ENCODE measurements at places on chromosomes 7 and 10.

DNA sequence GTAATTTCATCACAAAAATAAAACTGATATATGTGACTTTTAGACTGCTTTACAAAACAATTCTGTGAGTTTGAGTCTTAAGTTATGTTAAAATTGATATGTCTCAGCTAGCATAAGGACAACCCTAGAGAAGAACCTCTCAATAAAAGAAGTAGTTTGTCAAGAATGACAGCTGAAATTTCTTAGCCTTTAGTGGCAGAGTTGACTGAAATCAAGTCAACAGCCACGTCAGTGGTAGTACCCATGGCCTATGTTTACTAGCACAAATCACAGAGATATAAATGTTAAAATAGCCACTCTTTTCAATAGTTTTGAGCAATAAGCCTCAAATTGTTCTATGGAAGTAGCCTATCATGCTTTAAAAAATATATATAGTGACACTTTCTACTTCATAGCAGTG lies 138.9 kb upstream of the FERD3L start:
- DNase-seq: no peak

GRCh38 chr7:76077435-76077834 lies 29.5 kb downstream of the MDH2 start:
- DNase-seq: no peak

DNA sequence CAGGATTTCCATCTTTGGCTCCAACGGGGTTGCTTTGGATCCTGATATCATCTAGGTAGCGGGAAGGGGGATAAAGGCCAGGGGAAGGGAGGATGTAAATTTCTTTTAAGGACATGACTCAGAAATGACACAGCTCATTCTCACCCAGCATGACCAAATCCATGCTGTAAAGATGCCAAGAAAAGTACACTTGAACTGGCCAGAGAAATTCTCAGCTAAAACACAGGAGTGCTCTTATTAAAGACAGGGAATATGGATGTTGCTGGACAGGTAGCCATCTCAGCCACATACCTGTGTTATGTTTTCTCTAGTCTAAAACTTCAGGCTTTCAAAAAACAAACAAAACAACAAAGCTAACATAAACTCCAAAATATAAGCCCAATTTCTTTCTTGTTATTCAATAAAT lies 68.3 kb downstream of the NAMPT start:
- no peak for DNase-seq

- no peak for DNase-seq
Observed at GRCh38 chr10:527416-527815, 162.1 kb downstream of the DIP2C start.

GRCh38 chr7:99579281-99579955 lies 18.6 kb upstream of the TMEM225B start:
- DNase-seq: no peak

GRCh38 chr10:79003183-79004100 lies 65.3 kb upstream of the ZMIZ1 start:
- DNase-seq: no peak

DNA sequence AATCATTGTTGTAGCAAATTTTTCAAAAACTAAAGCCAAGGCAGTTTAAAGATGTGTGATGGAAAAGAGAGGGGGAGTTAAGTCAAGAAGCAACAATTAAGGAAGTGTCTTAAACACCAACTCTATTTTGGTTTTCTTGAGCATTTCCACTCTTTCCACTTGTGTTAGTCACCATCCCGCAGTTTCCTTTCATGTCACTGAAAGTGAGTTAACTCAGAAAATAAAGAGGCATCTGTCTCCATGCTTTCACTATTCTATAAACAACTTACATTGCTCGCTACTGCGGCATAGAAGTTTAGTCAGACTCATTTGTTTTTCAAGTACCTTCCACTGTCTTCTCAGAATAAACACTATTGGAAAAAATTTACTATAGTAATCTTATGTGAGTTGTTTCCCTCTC lies 284.9 kb upstream of the SEMA3D start:
- no peak for DNase-seq

GRCh38 chr10:70585578-70586169 lies 16.9 kb downstream of the PRF1 start:
- DNase-seq: no peak

GRCh38 chr10:29826221-29826620 lies 191.4 kb upstream of the SVIL start:
- no peak for DNase-seq

GRCh38 chr7:156827587-156828203 lies 65.3 kb downstream of the LMBR1 start:
- no peak for DNase-seq

DNA sequence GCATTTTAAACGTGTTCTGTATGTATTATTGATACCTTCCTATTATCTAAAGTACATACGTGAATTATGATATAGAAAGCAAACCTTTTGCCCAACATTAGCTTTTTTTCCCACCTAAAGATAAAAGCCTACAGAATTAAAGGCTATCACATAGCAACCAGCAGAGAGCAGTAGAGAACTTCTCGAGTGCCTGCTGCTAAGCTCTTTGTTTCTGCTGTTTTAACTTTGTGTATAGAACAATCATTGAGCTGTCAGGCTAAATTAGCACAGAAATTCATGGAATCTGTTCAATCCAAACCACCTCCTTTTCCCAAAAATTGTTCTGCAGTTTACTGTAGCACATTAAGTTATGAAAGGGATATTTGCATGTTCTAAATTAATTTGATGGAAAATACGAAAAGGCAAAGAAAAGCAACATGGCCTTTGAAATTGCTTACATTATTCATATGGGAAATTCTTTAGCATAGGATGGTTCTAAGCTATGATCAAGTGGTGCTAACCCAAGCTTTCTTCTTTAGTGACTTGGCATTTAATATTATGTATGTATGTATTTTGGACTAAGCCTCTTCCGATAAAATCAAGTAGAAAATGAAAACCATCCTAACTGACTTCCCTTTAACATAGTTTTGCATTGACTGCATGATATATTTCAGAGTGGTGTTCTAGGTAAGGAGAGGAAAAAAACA lies 1288.5 kb downstream of the GATA3 start:
- no peak for DNase-seq

GRCh38 chr7:119572132-119572531 lies 700.8 kb upstream of the KCND2 start:
- DNase-seq: no peak

DNA sequence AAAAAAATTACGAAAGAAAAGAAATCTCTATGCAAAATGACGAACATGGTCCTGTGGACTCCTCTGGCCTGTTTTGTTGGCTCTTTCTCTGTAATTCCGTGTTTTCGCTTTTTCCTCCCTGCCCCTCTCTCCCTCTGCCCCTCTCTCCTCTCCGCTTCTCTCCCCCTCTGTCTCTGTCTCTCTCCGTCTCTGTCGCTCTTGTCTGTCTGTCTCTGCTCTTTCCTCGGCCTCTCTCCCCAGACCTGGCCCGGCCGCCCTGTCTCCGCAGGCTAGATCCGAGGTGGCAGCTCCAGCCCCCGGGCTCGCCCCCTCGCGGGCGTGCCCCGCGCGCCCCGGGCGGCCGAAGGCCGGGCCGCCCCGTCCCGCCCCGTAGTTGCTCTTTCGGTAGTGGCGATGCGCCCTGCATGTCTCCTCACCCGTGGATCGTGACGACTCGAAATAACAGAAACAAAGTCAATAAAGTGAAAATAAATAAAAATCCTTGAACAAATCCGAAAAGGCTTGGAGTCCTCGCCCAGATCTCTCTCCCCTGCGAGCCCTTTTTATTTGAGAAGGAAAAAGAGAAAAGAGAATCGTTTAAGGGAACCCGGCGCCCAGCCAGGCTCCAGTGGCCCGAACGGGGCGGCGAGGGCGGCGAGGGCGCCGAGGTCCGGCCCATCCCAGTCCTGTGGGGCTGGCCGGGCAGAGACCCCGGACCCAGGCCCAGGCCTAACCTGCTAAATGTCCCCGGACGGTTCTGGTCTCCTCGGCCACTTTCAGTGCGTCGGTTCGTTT lies 83.5 kb upstream of the SLF2 start:
- no peak for DNase-seq

- DNase-seq: no peak
Observed at GRCh38 chr7:134942690-134943466, 43.4 kb upstream of the AGBL3 start.

DNA sequence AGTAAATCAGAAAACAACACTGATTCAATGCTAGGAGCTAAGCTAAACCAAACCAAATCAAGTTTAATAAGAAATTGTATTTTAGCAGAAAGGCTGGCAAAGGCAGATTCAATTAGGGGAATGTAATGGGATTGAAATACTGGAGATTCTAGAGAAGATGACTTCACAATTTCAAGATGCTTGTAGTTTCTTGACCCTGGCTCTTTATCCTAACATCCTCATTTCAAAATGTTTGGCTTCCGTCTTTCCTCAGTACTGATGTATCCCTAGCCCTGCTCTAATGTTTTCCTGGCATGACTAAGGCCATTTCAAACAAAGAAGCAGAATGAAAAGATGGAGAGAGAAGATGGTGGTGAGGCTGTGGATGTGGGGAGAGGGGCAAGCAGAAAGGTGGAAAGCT lies 2.7 kb upstream of the JCAD start:
- DNase-seq: no peak

DNA sequence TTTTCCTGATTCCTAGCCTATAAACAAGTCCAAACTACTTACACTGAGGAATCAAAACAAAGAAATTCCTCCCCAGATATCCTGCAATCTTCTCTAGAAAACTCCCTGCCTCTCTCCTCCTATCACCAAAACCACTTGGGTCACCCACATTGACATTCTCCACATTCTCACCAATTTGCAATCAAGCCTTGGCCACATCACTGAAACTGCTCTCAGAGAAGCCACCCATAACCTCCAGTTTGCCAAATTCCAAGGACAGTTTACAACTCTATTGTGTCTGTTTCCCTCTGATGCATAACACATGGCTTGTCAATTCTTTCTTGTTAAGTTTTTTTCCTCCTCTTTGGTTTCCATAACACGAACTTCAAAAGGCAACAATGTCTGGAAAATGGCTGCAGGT lies 233.5 kb downstream of the XPNPEP1 start:
- DNase-seq: no peak

- DNase-seq: no peak
Observed at GRCh38 chr10:73110345-73110849, at the start of gene NUDT13. TSS of gene NUDT13 (plus strand) at chr10:73110455. CDS start at chr10:73114366, 3,911 bp downstream.

GRCh38 chr7:5428478-5429252 lies 5.0 kb upstream of the TNRC18 start:
- no peak for DNase-seq

GRCh38 chr7:129431911-129432643 lies 2.2 kb upstream of the STRIP2 start:
- DNase-seq: no peak

DNA sequence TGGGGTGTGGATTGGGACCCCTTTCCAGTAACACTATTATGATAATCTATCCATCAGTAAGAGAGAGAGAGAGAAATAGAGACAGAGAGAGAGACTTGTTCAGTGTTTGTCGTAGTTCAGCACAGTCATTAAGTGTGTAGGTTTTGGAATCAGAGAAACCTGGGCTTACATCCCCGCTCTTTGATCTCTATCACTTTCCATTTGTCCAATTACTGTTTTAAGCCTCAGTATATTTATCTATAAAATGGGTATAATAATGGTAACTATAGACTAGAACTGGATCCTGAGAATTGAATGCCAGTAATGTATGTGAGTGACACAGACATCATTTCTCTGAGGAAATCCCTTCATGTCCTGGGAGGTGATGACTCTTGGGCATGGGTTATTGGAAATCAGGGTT lies 460.5 kb downstream of the PLXNA4 start:
- DNase-seq: no peak

DNA sequence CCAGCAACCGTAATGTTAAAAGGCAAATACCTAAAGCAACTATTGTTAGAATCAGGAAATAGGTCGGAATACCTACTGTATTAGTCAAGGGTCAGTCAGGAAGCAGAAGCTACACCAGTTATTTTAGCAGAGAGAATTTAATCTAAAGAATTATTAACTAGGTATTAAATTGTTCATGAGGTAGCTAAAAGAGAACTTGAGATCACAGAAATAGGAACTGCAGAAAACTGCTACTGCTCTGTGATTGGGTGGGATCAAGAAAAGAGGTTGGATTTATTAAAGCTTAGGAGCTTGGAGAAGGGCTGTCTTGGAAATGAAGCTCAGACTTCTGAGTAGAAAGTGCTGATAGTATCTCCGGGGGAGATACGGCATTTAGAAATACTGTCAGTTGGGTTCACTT lies 20.0 kb upstream of the ZNF438 start:
- DNase-seq: no peak

GRCh38 chr10:127506094-127506493 lies 43.0 kb upstream of the NPS start:
- DNase-seq: no peak

GRCh38 chr7:151167197-151167961 lies at the start of gene GBX1:
TSS of gene GBX1 (minus strand) at chr7:151167694. CDS start at chr7:151167548, 146 bp downstream.
- DNase-seq: no peak

- DNase-seq: no peak
Observed at GRCh38 chr7:130063036-130063435, 7.3 kb upstream of the KLHDC10 start.

DNA sequence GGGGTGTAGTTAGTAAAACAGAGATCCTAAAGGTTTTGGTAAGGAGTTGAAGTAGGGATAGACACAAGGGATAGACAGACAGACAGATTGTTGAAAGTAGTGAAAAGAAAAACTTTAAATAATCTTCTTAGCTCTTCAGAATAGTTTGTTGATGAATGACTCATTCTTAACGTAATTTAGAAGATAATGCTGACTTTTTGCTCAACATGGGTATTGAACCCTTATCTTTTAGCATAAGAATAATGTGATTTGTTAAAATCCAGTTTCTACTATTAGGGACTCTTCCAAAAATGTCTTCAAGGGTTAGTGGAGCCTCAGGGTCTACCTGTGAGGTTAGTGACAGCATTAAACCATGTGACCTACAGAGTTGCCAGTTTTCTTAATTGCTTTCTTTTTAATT lies 411.2 kb downstream of the ETV1 start:
- no peak for DNase-seq

DNA sequence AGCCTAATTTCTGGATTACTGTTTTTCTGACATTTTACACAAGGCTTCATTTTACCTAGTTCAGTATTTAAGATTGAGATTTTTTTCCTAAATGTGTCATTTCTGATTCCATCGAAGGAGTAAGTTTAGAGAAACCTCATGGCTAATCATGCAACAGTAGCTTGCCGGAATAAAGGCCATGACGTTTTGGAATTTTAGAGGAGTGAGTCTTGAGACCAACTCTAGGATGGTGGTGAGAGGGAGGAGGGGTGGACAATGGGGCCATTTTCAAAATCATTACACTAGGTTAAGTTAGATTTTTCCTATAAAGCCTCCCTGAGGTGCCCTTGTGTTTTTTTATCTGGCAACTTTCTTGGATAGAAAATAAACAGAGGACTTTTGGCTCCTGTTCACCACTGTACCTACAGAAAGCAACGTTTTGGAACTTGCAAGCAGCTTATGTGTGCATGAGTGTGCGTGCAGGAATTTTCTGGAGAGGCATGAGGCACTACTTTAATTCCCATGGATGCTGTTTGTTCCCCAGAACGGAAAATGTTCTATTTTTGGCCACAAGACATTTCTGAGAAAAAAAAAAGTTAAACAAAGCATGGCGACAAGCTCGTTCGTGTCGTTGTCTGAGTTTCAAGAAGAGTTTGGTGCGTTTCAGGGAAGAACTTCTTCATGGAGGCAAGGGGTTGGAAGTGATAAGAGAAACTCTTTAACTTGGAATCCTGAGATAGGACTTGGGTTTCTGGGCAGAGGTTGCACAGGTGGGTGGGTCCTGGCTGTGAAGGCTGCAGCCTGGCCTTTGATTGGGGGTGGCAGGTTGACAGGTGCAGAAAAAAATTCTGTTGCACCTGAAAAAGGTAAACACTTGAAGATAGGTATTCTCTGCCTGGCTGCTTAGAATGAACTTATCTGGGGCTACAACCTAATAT lies 178.1 kb downstream of the PTEN start:
- DNase-seq: no peak

- no peak for DNase-seq
Observed at GRCh38 chr10:100485801-100486495, 23.1 kb downstream of the WNT8B start.

- no peak for DNase-seq
Observed at GRCh38 chr7:20364571-20365196, 34.0 kb downstream of the ITGB8 start.
